Pericardium fibroblast (primary cell): ENCODE measurements at places on chromosomes 2 and 18. TPM values are rescaled to one million over a fixed set of nuclear protein-coding genes. Genes with fewer than 3 reads are reported as not detected.

CHRNG gene
- total RNA-seq: 0.77 TPM in 1 of 2 replicates, not detected in the other

SH2D6 gene
- not detected in 2 replicates for total RNA-seq

CHST10 gene
- 5.7 and 7.8 TPM in 2 replicates for total RNA-seq

SLC23A3 gene
- total RNA-seq: 0.09 and 0.12 TPM in 2 replicates

TEKT4 gene
- not detected in 2 replicates for total RNA-seq

ANKRD62 gene
- total RNA-seq: not detected in 2 replicates

RAB6C gene
- total RNA-seq: not detected in 2 replicates

PTH2R gene
- total RNA-seq: not detected in 2 replicates

GALNT13 gene
- 0.09 and 0.12 TPM in 2 replicates for total RNA-seq

ALPG gene
- not detected in 2 replicates for total RNA-seq

C2orf78 gene
- total RNA-seq: not detected in 2 replicates

COL4A3 gene
- 0.47 TPM in 1 of 2 replicates, not detected in the other for total RNA-seq

DNAJC5G gene
- not detected in 2 replicates for total RNA-seq

DSG4 gene
- total RNA-seq: not detected in 2 replicates

TUBB8B gene
- total RNA-seq: not detected in 2 replicates

UGT1A4 gene
- not detected in 2 replicates for total RNA-seq
